ENCODE measurements at places on chromosomes 6 and 20. TPM values are rescaled to one million over a fixed set of nuclear protein-coding genes. Genes with fewer than 3 reads are reported as not detected.

DNA sequence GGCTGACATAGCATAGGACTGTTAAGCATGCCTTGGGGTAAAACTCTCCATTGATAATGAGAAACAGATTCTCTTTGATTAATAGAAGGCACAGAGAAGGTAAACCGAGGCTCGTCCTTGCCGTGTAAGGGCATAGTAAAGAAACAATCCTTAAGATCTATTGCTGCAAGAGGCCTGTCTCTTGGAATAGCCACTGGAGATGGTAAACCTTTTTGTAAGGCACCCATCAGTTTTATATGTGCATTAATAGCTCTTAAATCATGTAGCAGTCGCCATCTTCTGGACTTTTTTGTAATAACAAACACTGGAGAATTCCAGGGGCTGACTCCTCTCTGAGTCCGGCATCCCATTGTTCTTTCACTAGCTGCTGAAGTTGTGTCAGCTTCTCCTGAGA, 8.4 kb upstream of the ABHD12 start:
- no peak for DNase-seq

GRCh38 chr6:13715444-13715883, 3.8 kb upstream of the RANBP9 start:
- no peak for DNase-seq

DNA sequence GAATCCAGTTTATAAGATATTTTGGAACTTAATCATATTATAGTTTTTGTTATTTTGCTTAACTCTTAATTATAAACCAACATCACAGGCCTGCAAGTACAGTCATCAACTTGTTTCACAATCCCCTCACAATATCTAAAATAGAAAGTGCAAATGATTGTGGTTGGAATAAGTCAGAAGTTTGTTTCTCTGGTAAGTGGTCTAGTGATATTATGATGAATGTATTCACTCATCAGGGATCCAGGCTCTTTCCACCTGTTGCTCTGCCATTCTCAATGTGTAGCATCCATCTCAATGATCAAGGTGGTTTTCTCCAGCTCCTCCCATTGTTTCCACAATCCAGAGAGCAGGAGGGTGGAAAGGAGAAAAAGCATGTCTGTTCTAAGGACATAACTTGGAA, 54.2 kb downstream of the OPN5 start:
- no peak for DNase-seq

- no peak for DNase-seq
Observed at GRCh38 chr6:75882734-75883133, 133.7 kb downstream of the MYO6 start.

The KCNQ2 gene
- total RNA-seq: 112 TPM

DNA sequence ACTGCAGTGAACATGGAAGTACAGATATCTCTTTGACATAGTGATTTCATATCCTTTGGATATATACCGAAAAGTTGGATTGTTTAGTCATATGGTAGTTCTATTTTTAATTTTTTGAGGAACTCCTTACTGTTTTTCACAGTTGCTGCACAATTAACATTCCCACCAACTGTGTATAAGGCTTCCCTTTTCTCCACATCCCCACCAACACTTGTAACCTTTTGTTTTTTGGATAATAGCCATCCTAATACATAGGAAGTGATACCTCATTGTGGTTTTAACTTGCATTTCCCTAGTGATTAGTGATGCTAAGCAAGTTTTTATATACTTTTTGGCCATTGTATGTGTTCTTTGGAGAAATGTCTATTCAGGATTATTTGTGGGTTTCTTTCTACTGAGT, 45.1 kb upstream of the TENT5A start:
- no peak for DNase-seq

DNA sequence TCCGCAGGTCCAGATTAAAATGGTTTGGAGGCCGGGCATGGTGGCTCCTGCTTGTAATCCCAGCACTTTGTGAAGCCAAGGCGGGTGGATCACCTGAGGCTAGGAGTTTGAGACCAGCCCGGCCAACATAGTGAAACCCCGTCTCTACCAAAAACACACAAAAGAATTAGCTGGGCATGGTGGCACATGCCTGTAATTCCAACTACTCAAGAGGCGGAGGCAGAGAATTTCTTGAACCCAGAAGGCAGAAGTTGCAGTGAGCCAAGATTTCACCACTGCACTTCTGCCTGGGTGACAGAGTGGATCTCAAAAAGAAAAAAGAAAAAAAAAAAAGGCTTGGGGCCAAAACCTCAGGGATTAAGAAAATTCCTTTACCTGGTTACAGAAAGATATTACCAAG, 30.5 kb downstream of the C6orf15 start:
- DNase-seq: no peak

All from WTC11 (cell line).